Cardiac septum (tissue), 1 donor: ENCODE measurements at places on chromosomes 12 and 14. TPM values are rescaled to one million over a fixed set of nuclear protein-coding genes. Genes with fewer than 3 reads are reported as not detected.

DNA sequence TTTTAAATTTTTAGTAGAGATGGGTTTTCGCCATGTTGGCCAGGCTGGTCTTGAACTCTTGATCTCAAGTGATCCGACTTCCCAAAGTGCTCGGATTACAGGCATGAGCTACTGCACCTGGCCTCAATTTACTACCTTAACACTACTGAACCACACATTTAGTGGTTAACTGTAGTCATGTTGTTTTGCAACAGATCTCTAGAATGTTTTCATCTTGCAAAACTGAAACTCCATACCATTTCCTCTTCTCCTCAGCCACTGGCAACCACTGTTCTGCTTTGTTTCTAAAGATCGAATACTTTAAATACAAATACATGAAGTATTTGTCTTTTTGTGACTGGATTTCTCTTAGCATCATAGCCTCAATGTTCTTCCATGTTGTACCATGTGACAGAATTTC is 15.4 kb upstream of the SMCO2 start:
- DNase-seq: no peak

DNA sequence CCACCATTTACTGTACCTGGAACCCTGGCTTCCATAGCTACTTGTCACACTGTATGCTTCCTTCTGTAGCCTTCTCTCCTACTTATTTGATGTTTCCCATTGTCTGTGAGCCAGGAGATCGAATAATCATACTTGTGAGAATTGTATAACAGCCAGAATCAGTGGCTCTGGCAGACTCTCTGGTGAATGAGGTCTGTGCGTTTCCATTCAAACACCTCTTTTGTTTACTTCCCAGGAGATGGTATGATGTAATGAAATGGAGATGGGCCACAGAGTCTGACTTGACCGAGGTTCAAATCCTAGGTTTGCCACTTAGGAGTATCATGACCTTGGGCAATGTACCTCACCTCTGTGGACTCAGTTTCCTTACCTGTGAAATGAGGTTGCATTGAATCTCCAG is 35.7 kb upstream of the CLMN start:
- no peak for DNase-seq

DNA sequence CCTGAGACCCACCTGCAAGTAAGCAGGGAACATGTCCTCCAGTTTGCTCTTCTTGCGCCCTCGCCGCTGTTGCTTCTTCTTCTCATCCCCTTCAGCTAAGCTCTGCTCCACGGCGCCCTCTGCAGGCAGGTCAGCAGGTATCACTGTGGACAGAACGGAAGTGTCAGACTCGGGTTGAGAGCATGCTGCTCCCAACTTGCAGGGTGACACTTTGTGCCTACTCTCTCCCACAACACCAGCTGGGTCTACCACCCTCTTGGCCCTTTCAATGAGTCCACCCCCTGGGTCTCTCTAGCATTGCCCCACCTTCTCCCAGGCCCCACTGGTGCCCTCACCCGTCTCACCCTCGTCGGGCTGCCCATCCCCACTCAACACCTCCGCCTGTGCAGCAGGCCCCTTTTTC is 16.7 kb downstream of the KMT2D start:
- peak; percentile 83 for DNase-seq

DNA sequence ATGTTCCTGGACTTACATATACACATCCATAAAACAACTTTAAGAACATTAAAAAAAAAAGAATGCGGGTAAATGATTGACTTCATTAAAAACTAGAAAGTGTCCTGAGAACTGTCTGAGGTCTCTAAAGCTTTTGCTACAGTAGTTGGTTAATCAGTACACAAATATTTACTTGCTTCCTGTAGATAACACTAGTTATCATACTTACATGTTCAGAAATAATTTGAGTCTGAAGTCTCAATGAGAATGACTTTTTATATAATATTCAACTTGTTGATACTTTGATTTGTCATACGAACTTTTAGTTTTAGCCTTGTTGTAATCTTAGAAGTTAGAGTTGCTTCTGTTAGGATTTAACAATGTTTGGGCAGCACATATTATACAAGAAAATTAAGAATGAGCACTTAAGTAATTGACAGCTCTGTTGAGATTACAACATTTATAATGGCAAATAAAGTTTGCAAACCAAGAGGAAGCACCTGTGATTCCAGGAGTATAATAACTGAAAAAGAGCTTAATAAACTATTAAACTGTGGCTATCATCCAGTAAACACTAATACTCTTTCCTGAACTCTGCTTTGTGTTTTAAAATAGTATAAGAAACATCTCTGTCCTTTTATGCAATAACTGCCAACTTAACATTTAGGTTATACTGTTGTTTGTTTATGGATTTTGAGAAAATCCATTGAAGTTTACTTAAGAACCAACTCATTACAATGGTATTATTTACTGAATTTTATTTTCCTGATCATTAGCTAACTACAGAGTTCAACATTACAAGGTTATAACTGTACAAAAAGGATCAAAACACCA is 131.7 kb downstream of the MIPOL1 start:
- no peak for DNase-seq

DNA sequence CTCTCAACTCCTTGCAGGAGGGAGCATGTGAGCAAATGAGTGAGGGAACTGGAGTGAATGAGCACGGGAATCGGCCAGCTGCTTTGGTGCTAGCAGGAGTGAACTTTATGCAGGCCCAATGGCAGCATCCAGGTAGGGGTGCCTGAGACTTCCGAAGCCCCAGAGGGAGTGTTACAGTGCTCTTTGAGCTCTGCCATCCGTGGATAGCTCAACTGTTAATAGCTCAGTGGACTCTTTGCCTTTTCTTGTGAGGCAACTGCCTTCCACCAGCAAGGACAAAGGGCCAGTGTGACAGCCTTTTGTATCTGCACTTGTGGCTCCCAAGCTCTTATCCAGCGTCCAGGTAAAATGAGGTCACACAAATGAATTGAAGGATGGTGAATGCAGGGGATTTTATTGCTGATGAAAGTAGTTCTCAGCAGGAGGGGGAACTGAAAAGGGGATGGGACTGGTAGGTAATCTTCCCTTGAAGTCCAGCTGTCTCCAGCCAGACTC is 12.9 kb downstream of the CREBL2 start:
- no peak for DNase-seq

The C14orf132 gene
- total RNA-seq: 18.9 TPM

The SERPINA6 gene
- not detected for total RNA-seq

The PPM1A gene
- 88.5 TPM for total RNA-seq
